ENCODE measurements at places on chromosomes 4 and X. TPM values are rescaled to one million over a fixed set of nuclear protein-coding genes. Genes with fewer than 3 reads are reported as not detected.

Gene STK32B
- 0.52 TPM for total RNA-seq

Gene TMPRSS11B
- not detected for total RNA-seq

Gene TEC
- 2.6 TPM for total RNA-seq

Gene TBC1D9
- total RNA-seq, result 13.8 TPM

Gene NPY2R
- total RNA-seq, result not detected

Gene CPE
- total RNA-seq, result 42.9 TPM

Gene MAGEC1
- not detected for total RNA-seq

Gene GABRG1
- total RNA-seq, result not detected

Gene TRIM75
- total RNA-seq, result not detected

Gene ATP10D
- 8.5 TPM for total RNA-seq

Gene SPANXN4
- not detected for total RNA-seq

Gene GC
- not detected for total RNA-seq

Data from epithelial cell of alveolus of lung (primary cell).